Activated naive CD8-positive, alpha-beta T cell treated with anti-CD3 and anti-CD28 coated beads for 36 hours (primary cell): ENCODE measurements at places on chromosomes 5 and 9. TPM values are rescaled to one million over a fixed set of nuclear protein-coding genes. Genes with fewer than 3 reads are reported as not detected.
A peak's percentile ranks its signal among the peaks of the same experiment; 100 is the strongest.

GRCh38 chr5:153818626-153819025, 220.1 kb downstream of the FAM114A2 start:
- no peaks in the 10 kb centered on the region for H3K27me3 ChIP-seq
- no peak overlapping the region for H3K4me3 ChIP-seq
- H3K27ac ChIP-seq = no peak overlapping the region
- DNase-seq = no peak
- no peaks in the 10 kb centered on the region for H3K4me1 ChIP-seq

- no peak for DNase-seq
- no peak overlapping the region for H3K4me3 ChIP-seq
- H3K4me1 ChIP-seq = no peaks in the 10 kb centered on the region
- no peak overlapping the region for H3K27ac ChIP-seq
- H3K27me3 ChIP-seq = no peaks in the 10 kb centered on the region
These were observed 23.9 kb upstream of the PPP2R2B start for GRCh38 chr5:146902471-146902870.

GRCh38 chr9:123389070-123389469, 33.1 kb downstream of the CRB2 start:
- DNase-seq = no peak
- no peaks in the 10 kb centered on the region for H3K4me1 ChIP-seq
- no peaks in the 10 kb centered on the region for H3K36me3 ChIP-seq
- H3K27me3 ChIP-seq = no peaks in the 10 kb centered on the region
- no peak overlapping the region for H3K27ac ChIP-seq

DNA sequence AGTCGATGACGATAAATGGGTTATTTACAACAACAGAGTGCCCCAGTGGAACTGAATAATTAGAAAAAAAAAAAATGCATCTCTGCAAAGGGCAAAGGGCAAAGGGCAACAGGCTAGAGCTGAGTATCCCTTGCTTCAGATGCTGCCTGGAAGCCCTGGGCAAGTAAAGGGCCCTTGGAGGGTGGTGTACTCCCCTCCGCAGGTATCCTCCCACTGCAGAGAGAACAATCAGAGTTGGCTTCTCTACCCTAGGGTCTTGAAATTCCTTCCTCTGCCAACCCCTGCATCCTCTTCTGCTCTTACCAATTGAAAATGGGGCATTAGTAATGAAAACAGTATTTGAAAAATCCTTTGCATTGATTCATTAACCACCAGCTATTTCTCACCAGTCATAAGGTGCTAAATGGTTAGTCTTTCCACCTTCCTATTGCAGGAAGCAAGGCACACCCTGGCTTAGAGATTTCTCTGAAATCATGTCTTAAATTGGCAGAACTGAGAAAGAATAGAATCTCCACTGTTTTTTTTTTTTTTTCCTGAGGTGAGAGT, 122.6 kb downstream of the SEMA6A start:
- H3K27me3 ChIP-seq = no peaks in the 10 kb centered on the region
- no peak overlapping the region for H3K4me3 ChIP-seq
- no peak overlapping the region for H3K27ac ChIP-seq

- peak; percentile 46 for DNase-seq
- H3K27me3 ChIP-seq = no peaks in the 10 kb centered on the region
- peak overlapping the region; percentile 29 for H3K4me3 ChIP-seq
- peaks cover 2% of the 10 kb centered on the region for H3K36me3 ChIP-seq
- H3K4me1 ChIP-seq = peaks cover 36% of the 10 kb centered on the region
These were observed 154.0 kb downstream of the PIK3R1 start for GRCh38 chr5:68369457-68370125.

DNA sequence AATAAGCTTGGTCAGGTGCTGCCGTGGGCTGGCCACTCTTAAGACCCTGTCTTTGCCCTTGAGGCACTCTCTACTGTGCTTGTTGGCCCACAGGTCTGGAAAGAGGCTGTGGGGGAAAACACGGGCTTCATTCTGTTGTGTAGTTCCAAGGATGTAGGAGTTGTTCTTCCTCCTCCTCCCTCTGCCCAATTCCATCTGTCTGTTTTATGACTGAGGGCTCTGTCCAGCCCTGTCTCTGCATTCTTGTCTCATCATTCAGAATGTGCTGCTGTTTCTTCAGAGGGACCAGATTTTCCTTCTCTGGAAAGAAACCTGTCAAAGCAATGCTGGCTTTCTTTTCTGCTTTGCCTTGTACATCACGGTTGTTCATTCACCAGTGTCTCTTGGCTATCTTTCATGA, 84.1 kb downstream of the MAP1B start:
- H3K36me3 ChIP-seq = peaks cover 1% of the 10 kb centered on the region
- no peak overlapping the region for H3K27ac ChIP-seq
- peaks cover 30% of the 10 kb centered on the region for H3K27me3 ChIP-seq
- H3K4me3 ChIP-seq = no peak overlapping the region
- no peak for DNase-seq

DNA sequence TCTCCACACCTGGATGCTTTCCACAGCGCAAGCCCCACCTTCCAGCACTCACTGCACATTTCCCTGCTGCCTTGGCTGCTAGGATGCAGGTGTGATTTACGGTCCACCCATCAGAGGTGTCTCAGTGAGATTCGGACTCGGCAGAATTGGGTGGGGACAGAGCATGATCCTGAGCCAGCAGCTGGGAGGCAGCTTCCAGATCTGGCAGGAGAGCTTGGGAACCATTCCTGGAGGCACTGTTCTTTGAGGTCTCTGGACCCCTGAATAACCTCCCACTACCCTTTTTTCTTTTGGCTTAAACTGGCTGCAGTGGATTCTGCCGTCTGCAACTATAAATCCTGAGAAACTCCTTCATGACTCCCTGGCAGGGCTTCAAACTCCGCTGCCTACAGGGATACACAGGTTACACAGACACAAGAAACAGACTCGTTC, 99.6 kb upstream of the PHYKPL start:
- no peaks in the 10 kb centered on the region for H3K36me3 ChIP-seq
- H3K27ac ChIP-seq = no peak overlapping the region
- H3K4me1 ChIP-seq = peaks cover 7% of the 10 kb centered on the region
- no peak overlapping the region for H3K4me3 ChIP-seq
- H3K27me3 ChIP-seq = no peaks in the 10 kb centered on the region

DNA sequence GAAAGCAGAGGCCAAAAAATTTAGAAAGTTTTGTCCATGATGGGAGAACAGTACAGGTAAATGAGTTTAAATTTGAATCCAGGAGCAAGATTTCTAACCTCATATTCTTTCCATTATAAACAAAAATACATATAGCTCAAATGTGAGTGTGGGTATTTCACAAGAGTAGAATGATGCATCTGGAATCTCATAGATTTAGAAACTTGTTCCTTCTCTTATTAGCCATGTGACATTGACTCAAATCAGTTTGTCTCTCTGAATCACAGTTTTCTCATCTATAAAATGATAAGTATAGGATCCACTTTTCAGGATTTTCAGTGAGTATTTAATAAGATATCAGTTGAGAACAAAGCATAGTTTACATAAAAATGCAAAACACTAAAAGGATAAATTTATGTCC, 436.3 kb upstream of the PAPPA start:
- no peaks in the 10 kb centered on the region for H3K36me3 ChIP-seq
- no peak overlapping the region for H3K27ac ChIP-seq
- H3K4me3 ChIP-seq = no peak overlapping the region
- no peak for DNase-seq
- no peaks in the 10 kb centered on the region for H3K27me3 ChIP-seq

GRCh38 chr9:31908891-31909480, 475.5 kb upstream of the ACO1 start:
- no peaks in the 10 kb centered on the region for H3K27me3 ChIP-seq
- H3K4me3 ChIP-seq = no peak overlapping the region
- H3K36me3 ChIP-seq = no peaks in the 10 kb centered on the region
- no peak for DNase-seq
- no peak overlapping the region for H3K27ac ChIP-seq
- H3K4me1 ChIP-seq = no peaks in the 10 kb centered on the region

DNA sequence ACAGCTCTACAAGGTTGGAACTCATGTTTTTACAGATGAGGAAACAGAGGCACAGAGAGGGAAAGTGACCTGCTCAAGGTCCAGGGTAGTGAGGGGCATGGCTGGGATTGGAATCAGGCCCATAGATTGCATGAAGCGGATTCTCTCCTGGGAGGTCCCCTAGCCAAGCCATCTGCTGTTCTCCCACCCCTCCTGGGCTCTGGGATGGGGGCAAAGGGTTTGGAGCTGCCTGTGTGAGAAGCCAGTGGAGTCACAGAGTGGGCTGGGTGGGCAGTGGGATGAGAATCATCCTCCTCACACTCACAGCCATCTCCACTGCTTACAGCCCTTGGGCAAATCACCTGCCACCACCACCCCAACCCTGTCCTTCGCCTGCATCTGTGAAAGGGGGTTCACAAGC, 38.6 kb upstream of the PSD2 start:
- DNase-seq = no peak
- H3K4me1 ChIP-seq = peaks cover 15% of the 10 kb centered on the region
- no peak overlapping the region for H3K4me3 ChIP-seq
- H3K27me3 ChIP-seq = peaks cover 24% of the 10 kb centered on the region
- no peak overlapping the region for H3K27ac ChIP-seq

DNA sequence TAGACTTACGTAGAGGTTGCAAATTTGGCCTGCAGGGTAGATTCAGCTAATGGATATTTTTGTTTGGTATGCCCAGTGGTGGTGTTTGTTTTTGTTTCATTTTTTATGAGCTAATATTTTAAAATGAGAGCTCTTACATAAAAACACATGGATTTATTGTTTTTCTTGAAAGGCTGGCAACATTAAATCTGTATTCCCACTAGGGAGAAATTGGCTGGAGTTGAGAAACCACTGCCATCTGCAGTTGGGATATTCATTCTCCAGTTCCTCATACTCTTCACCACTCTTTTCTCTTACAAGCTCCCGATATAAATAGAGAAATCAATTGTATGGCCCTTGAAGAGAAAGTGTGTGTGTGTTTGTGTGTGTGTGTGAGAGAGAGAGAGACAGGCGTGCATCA, 143.3 kb downstream of the ALDH1A1 start:
- H3K4me3 ChIP-seq = no peak overlapping the region
- no peak for DNase-seq
- H3K27ac ChIP-seq = no peak overlapping the region
- H3K36me3 ChIP-seq = no peaks in the 10 kb centered on the region
- no peaks in the 10 kb centered on the region for H3K4me1 ChIP-seq

DNA sequence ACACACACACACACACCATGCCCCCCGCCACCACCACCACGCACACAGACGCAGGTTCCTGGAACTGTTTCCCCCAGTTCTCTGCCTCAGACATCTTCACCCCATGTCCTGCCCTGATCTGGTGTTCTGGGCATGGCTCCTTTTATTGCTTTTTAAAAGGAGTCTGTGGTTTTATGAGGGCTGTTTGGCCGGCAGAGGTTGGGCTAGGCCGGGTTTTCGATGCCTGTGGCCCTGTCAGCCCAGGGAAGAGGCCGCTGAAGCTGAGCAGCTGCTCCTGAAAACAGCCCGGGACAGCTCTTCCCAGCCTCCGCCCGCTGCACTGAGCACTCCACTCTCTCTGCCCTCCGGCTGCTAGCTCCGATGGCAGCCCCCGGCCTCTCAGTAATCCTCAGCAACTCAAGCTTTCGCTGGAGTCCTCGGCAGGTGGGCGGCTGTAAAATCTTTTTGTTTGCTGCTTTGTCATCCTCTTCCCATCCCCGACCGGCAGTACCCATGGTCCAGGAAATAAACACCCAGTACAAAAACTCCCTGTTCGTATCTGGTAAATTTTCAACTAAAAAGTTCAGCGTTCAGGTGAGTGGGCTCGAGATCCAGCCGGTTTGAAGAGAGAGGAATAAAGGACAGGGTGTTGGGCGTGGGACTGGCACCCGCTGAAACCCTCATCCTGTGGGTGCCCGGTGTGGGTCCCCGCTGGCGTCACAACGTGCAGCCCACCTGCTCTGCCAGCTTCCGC, 103.0 kb upstream of the ERCC6L2 start:
- peak; percentile 18 for DNase-seq
- peaks cover 10% of the 10 kb centered on the region for H3K27me3 ChIP-seq
- H3K27ac ChIP-seq = peak overlapping the region; percentile 69
- no peaks in the 10 kb centered on the region for H3K36me3 ChIP-seq
- peak overlapping the region; percentile 64 for H3K4me3 ChIP-seq

- H3K27me3 ChIP-seq = peaks cover 5% of the 10 kb centered on the region
- H3K4me3 ChIP-seq = no peak overlapping the region
- no peak for DNase-seq
- no peaks in the 10 kb centered on the region for H3K36me3 ChIP-seq
- peaks cover 6% of the 10 kb centered on the region for H3K4me1 ChIP-seq
These were observed 60.7 kb upstream of the RPS23 start for GRCh38 chr5:82338771-82339373.

DNA sequence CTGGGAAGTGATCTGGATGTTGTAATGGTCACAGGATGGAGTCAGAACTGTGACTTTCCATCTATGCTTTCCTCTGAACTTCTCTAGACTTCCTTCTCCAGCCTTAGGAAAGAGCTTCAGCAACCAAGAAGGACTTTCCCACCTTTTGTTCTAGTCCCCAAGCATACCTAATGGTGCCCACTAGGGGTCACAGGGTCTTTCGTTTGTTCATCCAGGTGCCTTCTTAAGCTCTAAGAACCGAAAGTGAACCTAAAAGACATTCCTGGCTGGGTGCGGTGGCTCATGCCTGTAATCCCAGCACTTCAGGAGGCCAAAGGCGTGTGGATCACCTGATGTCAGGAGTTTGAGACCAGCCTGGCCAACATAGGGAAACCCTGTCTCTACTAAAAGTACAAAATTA, 1.8 kb upstream of the WNT8A start:
- H3K36me3 ChIP-seq = no peaks in the 10 kb centered on the region
- H3K4me1 ChIP-seq = peaks cover 18% of the 10 kb centered on the region
- no peak overlapping the region for H3K4me3 ChIP-seq
- H3K27ac ChIP-seq = peak overlapping the region; percentile 87

Gene PDE4D
- total RNA-seq = 40.7 TPM

Gene PRRX2
- total RNA-seq = 0.76 TPM

Gene KIF4B
- not detected for total RNA-seq

Gene OBP2A
- total RNA-seq = not detected

Gene GALNT12
- 9.2 TPM for total RNA-seq
